ENCODE measurements at places on chromosomes 3 and 15. TPM values are rescaled to one million over a fixed set of nuclear protein-coding genes. Genes with fewer than 3 reads are reported as not detected.

Gene ALPK3
- 0.42 TPM for polyA plus RNA-seq

Gene HCLS1
- not detected for polyA plus RNA-seq

Gene PPP2R3A
- 0.08 TPM for polyA plus RNA-seq

Gene DUOXA2
- polyA plus RNA-seq: 0.32 TPM

Gene SOX14
- not detected for polyA plus RNA-seq

Gene TLR9
- not detected for polyA plus RNA-seq

Gene ERICH6
- not detected for polyA plus RNA-seq

Gene GRK7
- polyA plus RNA-seq: not detected

Gene CYP11A1
- 0.92 TPM for polyA plus RNA-seq

Gene SYNPR
- not detected for polyA plus RNA-seq

Gene CD276
- 28.0 TPM for polyA plus RNA-seq

Gene CHRNA7
- polyA plus RNA-seq: 1.8 TPM

Gene PROS1
- 63.8 TPM for polyA plus RNA-seq

Gene CSTA
- polyA plus RNA-seq: 4.9 TPM

Gene LEKR1
- polyA plus RNA-seq: 0.49 TPM

Gene DNAH12
- polyA plus RNA-seq: 0.08 TPM

Gene KLHL40
- polyA plus RNA-seq: not detected

Gene IGF2BP2
- polyA plus RNA-seq: 6.5 TPM

Gene MESP2
- not detected for polyA plus RNA-seq

Gene SHC4
- 0.01 TPM for polyA plus RNA-seq

Gene SPATA12
- 0.25 TPM for polyA plus RNA-seq

Gene SPRED1
- 3.4 TPM for polyA plus RNA-seq

Gene FRMD5
- 1.5 TPM for polyA plus RNA-seq

Gene UBXN7
- 11.6 TPM for polyA plus RNA-seq

Gene FGD5
- 0.17 TPM for polyA plus RNA-seq

Gene SOX2
- polyA plus RNA-seq: not detected

Gene COL6A5
- not detected for polyA plus RNA-seq

Gene ARGFX
- not detected for polyA plus RNA-seq

Gene PATL2
- 0.53 TPM for polyA plus RNA-seq

Gene PODXL2
- polyA plus RNA-seq: 20.4 TPM

Gene MAGEL2
- not detected for polyA plus RNA-seq

Gene ALDH1A3
- polyA plus RNA-seq: 0.03 TPM

Gene SLC28A2
- polyA plus RNA-seq: 0.01 TPM

Gene LRRC31
- polyA plus RNA-seq: not detected

Gene FANCD2OS
- polyA plus RNA-seq: not detected

Gene SIDT1
- not detected for polyA plus RNA-seq

Gene ZBTB47
- 1.5 TPM for polyA plus RNA-seq

Data from HepG2 (cell line).